Stimulated activated CD4-positive, alpha-beta T cell treated with anti-CD3 and anti-CD28 coated beads, Interleukin-1b, Interleukin-23, amount 100 ng/mL, for 48 hours (primary cell): ENCODE measurements at places on chromosomes 1 and 21.

GRCh38 chr1:66374561-66375111, 159.3 kb upstream of the SGIP1 start:
- DNase-seq = peak; percentile 57

DNA sequence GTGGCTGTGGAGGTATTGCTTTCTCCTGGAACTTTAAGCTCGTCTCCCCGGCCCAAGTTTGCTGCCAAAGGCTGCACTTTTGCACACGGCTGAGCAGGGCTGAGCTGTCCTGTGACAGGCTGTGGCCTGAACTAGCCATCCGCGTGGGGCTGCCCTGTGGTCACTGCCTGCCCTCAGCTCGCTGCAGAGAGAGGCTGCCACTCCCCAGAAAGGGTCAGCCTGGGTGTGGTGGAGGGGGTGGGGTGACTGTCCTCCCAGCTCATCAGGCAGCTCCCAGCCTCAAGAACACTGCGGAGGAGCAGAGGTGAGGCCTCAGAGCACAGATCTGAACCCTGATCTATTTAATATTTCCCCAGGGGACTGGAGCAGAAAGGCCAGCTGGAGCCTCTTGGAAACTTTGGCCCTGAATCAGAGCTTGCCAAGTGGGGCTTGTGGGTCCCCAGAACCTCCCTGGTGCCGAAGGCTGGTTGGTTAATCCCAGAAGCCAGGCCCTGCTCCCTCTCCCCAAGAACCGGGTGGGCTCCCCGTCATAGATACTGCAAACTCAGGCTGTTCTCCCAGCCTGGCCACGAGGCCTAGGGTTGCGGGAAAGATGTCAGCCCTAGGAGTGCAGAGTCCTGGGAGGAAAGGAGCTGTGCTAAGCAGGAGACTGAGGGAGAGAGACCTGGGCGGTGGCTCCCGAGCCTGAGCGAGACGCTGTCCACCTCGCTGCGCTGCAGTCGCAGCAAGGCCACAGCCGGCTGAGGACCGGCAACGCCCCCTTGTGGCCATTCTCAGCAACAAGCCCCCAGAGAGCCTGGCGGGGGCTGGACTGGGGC, 125.1 kb upstream of the IPO9 start:
- DNase-seq = peak; percentile 71

GRCh38 chr1:50424045-50424883, 1.0 kb upstream of the DMRTA2 start:
- no peak for DNase-seq

GRCh38 chr1:165905853-165906252, 78.4 kb downstream of the UCK2 start:
- no peak for DNase-seq

DNA sequence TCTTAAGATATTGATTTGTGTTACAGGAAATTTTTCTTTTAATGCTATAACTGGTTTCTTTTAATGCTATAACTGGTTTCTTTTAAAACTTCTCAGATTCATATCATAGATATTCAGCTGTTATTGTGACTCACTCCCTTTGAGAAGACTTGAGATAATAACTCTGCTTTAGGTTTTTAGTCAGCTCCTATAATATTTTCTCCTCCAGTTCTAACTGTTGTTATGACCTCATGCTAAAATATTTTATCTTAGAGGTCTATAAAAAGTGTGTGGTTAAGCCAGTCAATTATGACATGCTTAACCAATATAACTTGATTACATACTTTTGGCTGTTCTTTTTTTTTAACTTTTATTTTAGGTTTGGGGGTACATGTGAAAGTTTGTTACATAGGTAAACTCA, 280.2 kb downstream of the PTGER3 start:
- no peak for DNase-seq
